Activated T-helper 1 cell treated with anti-CD3 and anti-CD28 coated beads, Interleukin-2, amount 50 U/mL, for 16 hours (primary cell): ENCODE measurements at places on chromosomes 2 and 18.
A peak's percentile ranks its signal among the peaks of the same experiment; 100 is the strongest.

GRCh38 chr2:460861-461260 is 173.0 kb upstream of the ALKAL2 start:
- no peak for DNase-seq

DNA sequence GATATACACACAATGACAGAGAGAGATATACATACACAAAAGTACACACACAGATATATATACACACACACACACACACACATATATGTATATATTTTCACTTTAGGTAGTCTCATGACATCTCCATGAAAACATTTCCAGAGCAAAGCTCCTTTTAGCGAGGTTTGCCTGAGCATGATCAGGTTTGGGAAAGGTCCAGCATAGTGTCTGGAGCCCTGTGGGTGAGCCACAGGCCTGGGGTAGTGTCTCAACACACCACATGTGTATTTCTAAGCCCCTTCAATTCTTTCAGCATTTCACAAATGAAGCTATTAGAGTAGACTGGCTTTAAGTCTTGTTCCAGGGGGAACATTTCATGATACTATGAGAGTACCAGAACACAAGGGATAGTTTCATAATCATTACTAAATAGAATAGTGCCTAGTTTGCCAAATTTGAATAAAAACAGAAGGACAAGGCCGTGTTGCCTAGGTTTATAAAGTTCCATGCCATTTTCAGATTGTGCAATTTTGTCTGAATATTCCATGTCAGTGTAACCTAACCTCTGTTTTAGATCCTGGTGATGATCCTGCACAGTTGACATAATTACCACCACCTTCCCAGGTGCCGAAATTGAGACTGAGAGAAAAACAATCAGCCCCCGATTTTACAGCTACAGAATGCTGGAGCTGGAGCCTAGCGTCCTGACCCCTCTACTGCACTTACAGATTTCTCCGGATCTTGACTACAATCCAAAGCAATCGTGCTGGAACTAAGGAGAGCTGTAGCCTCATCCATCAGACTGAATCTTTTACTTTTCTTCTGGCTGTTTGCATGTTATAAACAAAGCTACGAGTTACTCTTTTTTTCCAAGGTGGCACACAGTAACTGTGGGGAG is 332.7 kb downstream of the CYRIA start:
- no peak for DNase-seq

GRCh38 chr2:215320679-215321078 is 8.8 kb downstream of the ATIC start:
- no peak for DNase-seq

- DNase-seq = no peak
These were observed 146.6 kb upstream of the ITGA6 start for GRCh38 chr2:172280571-172281361.

- no peak for DNase-seq
These were observed 21.1 kb upstream of the KCNG2 start for GRCh38 chr18:79776674-79777073.

DNA sequence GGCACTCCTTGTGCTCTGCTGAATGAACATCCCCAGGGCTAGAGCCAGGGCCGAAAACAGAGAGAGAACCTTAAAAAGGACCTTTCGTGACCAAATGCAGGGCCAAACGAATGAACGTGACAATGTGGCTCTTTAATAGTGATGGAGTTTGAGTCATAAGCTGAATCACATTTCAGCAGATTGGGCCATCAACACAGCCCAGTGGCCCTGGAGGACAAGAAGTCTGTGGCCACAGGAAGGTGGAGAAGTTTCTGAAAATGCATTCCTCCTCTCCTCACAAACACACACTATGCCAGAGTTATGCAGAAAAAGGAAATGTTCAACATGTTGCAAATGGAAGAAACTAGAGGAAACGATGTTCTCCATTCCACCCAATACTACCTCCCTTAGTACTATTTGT is 415.8 kb downstream of the HRH4 start:
- DNase-seq = no peak

DNA sequence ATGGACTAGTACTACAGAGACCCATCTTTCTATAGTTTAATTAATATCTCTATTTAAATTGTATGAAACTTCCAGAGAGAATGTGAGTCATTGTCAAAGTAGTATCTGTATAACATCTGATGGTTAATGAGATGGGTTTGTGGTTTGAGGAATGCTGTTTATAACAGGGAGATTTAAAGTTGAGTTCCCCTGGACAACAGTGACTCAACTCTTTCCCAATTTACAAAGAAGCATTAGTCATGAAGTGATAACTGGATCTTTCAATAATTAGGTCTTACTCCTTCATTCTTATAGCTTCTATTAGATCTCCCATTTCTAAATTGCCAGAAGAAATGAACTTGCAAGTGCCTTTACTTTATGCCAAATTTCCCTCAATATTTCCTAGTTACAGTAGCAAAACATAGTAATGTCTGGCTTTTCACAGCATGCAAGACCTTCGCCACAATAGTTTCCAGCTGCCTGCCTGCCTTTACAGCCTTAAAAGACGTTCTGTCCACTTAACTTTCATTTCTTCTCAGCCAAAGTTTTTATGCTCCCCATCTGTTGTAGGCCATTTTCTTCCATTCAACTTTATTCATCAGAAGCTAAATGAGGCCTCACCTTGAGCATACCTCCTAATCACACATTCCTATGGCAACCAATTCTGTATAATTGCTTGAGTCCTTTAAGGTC is 47.7 kb upstream of the WDR75 start:
- no peak for DNase-seq

GRCh38 chr2:15941481-15941850 is 1.1 kb downstream of the MYCN start:
- DNase-seq = no peak

GRCh38 chr2:42457011-42457410 is 36.8 kb downstream of the KCNG3 start:
- DNase-seq = no peak

GRCh38 chr2:70965506-70965905 is 12.9 kb upstream of the ANKRD53 start:
- no peak for DNase-seq

DNA sequence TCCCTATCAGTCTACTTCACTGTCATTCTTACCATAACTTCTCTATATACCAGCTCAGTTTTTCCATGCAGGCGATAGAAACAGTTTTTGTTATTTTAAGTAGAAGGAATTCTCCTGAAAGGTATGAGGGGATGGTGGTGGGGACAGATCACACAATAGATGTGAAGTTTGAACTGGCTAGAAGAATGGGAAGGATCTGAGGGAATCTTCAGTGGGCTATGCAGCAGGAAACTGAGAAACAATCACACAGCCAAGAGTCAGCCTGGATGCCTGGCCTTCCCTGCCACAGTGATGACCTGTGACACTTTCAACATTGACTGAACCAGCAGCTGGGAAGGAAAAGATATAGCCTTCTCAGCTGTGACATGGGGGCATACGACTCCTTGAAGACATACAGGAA is 329.1 kb upstream of the GULP1 start:
- no peak for DNase-seq

GRCh38 chr2:119174216-119174992 is 15.9 kb upstream of the C1QL2 start:
- DNase-seq = peak; percentile 21

DNA sequence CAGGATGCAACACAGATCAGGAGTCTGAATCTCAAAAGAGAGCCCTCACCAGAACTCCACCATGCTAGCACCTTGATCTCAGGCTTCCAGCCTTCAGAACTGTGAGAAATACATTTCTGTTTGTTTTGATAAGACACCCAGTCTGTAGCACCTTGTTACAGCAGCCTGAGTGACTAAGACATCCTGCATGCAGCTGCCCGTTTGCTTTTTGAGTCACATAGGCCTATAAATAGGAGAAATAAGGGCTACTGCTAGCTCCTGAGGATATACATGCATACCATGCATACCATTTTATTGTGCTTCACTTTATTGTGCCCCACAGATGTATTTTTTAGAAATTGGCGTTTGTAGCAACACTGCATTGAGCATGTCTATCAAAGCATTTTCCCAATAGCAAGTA is 337.8 kb downstream of the CDH2 start:
- no peak for DNase-seq

GRCh38 chr2:184256611-184257010 is 341.7 kb upstream of the ZNF804A start:
- no peak for DNase-seq

- DNase-seq = no peak
These were observed 90.6 kb downstream of the FEZ2 start for GRCh38 chr2:36507408-36507812.

DNA sequence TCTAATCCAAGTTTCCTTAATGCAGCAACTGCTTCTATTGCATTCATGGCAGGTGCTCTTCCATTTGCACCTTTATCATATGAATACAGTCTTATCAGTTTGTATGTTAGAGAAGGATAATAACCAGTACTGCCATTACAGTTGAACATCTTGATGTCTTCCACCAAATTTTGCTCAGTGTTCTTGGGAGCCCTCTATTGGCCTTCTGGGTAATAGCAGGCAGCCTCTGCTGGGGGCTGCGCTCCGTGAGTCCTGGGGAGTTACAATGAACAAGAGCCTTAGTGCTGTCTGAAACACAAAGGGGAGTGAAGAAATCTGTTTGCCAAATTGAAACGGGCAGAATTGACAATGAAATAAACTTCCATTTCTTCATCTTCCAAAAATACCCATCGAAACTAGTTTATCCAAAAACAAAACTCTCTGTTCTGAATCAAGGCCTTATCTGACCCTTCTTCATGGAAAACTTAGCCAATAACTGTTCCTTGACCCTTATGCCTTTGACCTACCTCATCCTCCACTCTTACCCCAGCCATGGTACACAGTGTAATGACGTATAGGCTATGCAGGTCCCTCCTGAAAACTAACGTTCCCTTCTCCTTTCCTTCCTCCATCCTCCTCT is 79.9 kb downstream of the ALK start:
- no peak for DNase-seq

DNA sequence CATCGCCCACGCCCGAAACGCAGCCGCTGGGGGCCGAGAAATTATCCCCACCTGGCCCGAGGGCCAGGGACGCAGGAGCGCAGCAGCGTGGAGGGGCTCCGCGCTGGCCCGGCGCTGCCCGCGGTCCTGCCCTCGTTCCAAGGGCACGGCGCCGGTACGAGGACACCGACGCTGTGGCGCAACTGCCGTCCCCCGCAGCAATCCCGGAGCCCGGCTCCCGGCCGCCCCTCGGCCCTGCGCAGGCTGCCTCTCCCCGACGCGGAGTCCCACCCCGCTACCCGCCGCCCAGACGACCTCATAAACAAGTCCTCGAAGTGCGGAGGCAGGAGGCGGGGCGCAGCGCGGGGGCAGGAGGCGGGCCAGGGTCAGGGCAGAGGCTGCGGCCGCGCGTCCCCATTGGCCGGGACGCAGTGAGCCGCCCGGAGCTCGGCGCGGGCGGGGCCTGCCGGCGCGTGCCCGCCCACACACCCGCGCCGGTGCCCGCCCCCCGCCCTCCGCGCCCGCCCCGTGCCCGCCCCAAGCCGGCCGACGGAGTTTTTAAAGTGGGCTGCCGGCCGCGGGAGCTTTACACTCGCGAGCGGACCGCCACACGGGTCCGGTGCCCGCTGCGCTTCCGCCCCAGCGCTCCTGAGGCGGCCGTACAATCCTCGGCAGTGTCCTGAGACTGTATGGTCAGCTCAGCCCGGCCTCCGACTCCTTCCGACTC is at the start of gene EPAS1:
EPAS1 (plus strand) TSS at position 568 of the 706 bp plus-strand sequence. CDS start 505 bp downstream, outside the sequence.
- peak; percentile 46 for DNase-seq
